ENCODE measurements at places on chromosomes 7 and 10.

- DNase-seq = no peak
Observed at GRCh38 chr10:129123428-129123827, 343.6 kb upstream of the MGMT start.

GRCh38 chr10:131193923-131194322 is 117.6 kb downstream of the TCERG1L start:
- DNase-seq = no peak

DNA sequence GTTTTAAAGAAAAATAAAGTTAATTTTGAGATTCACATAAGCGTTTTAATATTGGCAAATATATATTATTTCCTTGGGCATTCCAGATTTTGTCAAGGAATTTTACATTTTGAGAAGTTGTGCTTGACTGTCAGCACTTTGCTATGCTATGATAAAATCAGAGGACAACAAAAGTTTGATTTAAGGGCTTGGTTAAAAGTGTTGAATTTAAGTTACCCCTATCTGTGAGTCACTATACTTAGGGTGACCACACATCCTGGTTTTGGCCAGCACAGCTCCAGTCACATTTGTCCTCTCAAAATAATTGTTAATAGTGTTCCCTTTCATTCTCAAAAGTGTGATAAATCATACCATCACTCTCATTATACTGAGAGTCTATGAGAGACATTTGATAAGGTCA is 34.2 kb upstream of the ANK3 start:
- DNase-seq = no peak

DNA sequence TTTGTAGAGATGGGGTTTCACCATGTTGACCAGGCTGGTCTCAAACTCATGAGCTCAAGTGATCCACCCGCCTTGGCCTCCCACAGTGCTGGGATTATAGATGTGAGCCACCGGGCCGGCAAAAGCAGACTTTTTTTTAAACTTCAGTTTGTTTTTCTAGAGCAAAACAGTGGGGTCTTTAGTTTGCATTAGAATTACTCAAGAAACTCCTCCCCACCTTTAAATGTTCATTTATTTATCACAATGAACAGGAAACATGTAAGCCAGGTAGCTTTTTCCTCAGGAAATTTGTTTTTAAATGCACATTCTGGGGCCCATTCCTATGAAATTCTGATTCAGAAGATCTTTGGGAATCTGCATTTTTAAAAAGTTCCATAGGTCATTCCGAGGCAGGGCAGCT is 56.0 kb upstream of the JAZF1 start:
- DNase-seq = no peak

- DNase-seq = no peak
Observed at GRCh38 chr7:92244808-92245486, 767 bp downstream of the KRIT1 start.

GRCh38 chr7:9557853-9558252 is 1124.4 kb downstream of the NXPH1 start:
- DNase-seq = no peak

- DNase-seq = no peak
Observed at GRCh38 chr7:106768324-106768751, 96.7 kb upstream of the PIK3CG start.

DNA sequence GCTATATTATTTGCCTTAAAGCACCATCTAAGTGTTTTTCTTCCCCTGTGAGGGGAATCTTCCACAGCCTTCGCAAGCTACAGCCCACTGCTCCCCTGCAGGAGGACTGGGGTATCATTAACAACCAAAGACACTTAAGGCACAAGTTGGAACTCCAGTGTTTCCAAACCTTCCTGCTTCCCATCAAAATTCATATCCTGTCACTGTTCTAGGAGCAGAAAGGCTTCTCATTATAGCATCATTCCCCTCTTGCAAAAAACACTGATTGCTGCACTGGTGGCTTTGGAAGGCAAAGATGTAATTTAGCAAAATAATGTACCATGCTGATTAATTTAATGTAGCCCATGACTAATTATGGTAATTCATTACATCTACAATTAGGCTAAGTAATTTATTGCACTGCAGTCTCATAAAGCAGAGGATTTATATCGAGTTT is 207.2 kb downstream of the SKAP2 start:
- DNase-seq = no peak

- DNase-seq = no peak
Observed at GRCh38 chr10:97416565-97416964, 9.4 kb upstream of the PGAM1 start.

DNA sequence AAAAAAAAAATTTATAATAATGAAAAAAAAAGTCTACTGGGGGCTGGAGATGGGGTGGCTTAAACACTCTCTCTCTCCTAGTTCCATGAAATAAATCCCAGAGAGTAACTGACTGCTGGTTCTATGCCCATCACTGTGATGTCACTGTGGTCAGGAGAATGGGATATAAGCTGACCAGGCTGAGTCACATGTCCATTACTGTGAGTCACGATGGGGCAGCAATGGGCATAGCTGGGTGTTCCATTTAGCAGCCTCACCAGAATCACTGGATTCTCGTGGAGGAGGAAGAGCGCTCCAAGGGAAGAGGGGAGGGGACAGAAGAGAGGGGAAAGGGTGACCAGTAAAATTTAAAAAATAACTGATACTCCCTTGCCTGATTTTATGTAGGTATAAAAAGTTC is 37.1 kb downstream of the MASTL start:
- no peak for DNase-seq

DNA sequence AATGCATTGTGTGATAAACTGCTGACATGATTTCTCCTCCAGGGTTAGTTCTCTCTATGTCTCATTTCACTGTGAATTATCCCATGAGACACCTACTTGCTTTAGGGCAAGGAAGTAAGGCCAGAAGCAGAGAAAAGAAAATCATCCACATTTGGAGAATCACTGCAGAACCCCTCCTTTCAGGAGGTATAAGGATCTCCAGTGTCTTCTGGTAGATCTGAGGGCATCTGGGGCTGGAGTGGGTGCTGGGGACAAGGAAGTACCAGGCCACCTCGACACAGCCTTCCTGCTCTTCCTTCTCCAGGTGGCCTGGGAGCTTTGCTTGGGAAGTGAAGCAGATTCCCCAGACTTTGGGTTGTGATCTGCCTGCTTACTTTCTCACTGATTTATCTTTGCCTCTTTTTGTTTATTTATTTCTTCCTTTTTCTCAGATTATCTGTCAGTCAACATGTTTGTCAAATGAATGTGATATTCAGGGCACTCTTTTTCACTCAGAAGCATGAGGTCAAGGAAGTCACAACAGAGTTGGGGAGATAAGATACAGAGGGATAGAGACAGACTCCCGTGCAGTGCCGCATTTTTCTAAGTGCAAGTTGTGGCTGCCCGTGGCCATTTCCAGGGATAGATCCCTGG is 12.4 kb upstream of the CAMK2G start:
- DNase-seq = no peak

DNA sequence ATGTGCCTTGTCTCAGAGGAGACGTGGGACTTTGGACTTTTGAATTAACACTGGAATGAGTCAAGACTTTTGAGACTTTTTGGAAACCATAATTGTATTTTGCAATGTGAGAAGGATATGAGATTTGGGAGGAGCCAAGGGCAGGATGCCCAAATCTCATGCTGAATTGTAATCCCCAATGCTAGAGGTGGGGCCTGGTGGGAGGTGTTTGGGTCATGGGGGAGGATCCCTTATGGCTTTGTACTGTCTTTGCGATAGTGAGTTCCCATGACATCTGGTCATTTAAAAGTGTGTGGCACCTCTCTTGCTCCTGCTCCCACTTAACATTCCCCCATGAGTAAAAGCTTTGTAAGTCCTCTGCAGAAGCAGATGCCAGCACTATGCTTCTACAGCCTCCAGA is 39.2 kb downstream of the DNAJC9 start:
- DNase-seq = no peak

GRCh38 chr7:45898222-45898621 is 9.9 kb downstream of the IGFBP1 start:
- no peak for DNase-seq

DNA sequence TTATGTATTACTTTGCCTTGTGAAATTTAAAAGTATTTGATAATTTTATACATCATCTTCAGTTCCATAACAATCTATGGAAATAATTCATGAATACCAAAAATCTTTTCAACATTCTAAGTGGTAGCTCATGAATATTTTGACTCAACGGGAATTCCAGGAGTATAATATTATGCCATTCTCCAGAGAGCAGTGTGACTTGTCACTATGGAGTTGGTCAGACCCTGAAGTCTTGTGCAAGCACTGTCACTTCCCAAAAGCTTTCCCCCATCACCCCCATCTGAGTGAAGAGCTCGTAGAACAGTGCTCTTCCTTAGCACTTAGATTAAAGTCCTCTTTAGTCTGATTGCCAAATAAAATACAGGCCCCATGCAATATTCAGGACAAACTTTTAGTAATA is 29.4 kb upstream of the CCNJ start:
- DNase-seq = no peak

GRCh38 chr7:46131916-46132795 is 211.1 kb upstream of the IGFBP3 start:
- DNase-seq = peak; percentile 35

GRCh38 chr10:103499881-103500280 is 6.4 kb downstream of the NEURL1 start:
- no peak for DNase-seq

DNA sequence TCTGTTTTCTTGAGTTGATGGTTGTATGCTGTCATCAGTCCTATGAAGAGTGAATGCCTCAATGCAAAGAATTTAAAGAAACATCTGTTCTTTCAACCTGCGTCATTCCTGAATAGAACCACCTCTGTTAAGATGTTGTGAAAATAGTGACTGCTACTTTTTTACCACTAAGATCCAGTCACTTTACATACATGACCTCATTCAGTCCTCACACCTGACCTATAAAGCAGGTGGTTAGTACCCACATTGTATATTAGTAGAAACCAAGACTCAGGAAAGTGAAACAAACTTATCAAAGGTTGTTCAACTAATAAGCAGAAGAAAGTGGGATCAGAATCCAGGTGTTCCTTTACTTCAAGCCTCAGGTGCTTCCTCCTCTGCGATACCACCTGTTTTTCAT is 64.8 kb downstream of the ITGB8 start:
- no peak for DNase-seq

DNA sequence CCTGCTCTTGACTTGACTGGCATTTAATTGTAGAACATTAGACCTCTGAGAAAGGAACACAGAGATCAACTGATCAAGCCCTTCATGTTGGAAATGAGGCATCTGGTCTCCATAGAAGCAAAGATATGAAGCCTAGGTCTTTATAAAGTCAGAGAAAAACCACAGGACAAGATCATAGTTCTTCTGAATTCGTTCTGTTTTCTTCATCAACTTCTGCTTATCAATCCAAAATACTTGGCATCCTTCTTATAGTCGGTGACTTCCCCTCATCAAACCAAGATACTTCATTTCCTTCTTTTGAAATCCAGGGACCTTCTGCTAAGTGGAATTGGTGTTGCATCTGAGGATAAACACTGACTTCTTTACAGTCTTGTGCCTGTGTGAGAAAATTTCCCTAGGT is 77.1 kb upstream of the PRKCQ start:
- DNase-seq = no peak

DNA sequence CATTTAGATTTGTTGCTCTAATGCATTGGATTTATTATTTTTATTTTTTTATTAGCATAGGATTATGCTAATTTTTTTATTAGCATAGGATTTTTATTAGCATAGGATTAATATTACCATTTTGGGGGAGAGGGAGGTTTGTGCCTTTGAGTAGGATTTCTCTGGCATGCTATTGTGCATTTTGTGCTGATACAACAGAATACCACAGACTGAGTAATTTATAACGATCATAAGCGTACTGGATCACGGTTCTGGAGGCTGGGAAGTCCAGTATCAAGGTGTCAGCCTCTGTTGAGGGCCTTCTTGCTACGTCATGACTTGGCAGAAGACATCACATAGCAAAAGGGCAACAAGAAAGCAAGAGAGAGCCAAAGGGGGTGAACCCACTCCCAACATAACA is 187.5 kb downstream of the XPNPEP1 start:
- DNase-seq = no peak

DNA sequence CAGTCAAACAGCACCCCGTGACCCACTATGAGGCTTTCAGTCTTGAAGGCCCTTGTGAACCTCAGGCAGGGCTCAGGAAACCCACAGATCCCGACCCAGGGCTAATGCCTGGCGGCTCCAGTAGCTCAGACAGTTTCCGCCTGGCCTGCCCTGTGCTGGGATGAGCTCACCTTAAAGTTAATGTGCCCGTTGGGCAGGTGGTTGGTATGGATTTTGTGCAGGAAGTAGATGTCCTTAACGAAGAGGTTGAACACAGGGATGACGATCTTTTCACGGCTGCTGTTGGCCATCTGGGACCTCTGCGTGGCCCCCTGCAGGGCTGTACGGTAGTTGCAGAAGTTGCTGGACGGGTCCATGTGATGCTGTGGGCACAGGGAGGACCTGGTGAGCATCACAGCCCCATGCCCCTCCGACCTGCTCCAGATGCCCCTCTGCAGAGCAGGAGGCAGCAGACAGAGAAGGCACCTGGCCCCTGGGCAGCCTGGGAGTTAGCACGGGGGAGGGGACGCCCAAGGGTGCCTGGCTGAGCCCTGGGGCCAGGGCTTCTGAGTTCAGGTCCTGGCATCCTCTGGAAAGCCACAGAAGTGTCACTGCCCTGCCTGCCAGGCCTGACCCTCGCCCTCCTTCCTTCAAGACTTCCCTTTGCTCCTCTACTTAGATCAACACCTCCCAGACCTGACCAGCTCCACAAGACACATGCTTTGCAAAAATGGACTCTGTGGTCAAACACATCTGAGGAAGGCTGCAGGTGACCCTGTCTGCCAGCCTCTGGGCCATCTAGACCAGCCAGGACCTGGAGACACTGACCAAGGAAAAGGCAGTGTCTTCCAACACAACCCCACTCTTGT is 59.8 kb downstream of the CSGALNACT2 start:
- no peak for DNase-seq

- no peak for DNase-seq
Observed at GRCh38 chr10:88178758-88179157, 315.3 kb downstream of the PTEN start.

- DNase-seq = no peak
Observed at GRCh38 chr10:64039198-64039597, 518.0 kb downstream of the REEP3 start.

DNA sequence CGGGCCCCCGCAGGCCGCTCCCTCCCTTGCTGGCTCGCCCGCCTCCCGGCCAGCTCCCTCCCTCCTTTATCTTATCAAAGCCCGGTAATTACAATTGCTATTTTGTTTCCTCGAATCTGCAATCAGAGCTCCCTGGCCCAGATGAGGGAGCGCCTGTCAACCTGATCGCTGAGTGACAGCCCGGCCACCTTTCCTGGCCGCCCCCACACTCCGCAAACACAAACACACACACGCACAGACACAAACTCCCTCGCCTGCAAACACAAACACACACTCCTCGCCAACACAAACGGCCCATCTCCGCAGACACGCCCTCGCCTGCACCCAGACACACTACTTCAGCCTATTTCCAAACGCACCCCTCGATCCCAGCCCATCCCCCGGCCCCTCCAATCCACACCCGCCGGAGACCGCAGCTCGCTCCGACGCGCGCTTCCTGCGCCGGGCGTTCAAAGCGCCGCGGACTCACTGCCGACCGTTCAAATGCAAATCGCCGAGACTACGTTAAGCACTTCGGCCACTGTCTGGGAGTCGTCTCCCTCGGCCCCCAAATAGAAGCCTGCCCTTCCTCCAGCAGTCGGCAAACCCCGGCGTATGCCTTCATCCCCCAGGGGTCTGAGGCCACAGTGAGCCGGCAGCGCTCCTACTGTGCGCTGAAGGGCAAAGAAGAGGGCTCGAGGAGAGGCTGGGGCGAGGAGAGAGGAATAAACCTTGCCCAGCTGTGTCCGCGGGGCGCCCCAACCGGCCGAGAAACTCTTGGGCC is 3.0 kb upstream of the FGF8 start:
- peak; percentile 73 for DNase-seq

- no peak for DNase-seq
Observed at GRCh38 chr10:5447056-5447455, 34.7 kb downstream of the NET1 start.
